Cerebellar cortex (tissue), 1 donor: ENCODE measurements at places on chromosomes 4 and X.

DNA sequence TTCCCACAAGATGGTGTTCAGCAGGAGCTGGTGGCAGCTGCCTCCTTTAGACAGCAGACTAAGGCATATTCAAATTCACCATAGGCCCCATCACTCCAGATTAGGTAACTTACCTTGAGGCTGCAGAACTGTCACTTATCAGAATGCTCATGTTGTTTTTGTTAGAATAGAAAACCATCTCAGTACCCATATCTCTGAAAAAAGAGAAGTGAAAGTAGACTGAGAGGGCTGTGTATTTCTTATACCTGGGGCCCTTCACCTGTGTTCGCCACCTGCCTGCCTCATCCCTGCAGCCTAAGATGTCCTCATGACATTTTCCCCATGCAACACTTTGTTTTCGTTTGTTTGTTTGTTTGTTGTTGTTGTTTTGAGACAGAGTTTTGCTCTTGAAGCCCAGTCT, 32.9 kb upstream of the SPRY1 start:
- DNase-seq = no peak

DNA sequence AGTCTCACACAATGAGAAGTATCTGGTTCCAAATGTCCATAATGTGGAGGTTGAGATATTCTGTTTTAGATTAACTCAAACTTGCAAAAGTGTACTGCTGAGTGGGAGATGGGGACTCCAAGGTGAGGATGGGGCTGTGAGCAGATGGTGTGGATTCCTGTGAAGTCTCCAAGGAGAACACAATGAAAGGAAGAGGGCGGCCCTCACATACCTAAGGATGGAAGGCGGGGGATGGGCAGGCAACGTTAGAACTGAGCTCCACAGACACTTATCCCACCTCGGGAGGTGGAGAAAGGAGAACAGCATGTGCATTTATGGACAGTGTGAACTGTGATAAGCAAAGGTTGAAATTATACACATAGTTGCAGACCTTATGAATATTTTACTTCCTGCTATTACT, 9.9 kb upstream of the SPATA4 start:
- no peak for DNase-seq

DNA sequence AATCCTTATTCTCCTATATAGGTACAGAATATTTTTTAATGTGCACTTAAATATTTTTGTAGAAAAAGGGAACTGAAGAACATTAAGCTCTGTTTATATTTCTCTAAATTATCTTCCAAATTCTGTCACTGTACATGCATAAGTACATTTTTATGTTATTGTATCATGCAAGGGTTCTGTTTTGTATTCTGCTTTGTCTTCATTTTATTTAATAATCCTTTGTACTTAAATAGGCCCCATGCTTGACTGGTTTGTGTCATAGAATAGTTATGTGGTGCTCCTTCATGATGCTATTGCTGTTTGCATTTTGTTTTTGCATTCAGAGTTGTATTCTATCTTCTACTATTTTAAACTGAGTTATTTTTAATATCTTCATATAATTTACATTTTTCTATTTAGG, 111.9 kb upstream of the EDNRA start:
- no peak for DNase-seq

GRCh38 chr4:161428180-161428965, 735.4 kb downstream of the FSTL5 start:
- DNase-seq = no peak

GRCh38 chrX:107168257-107168656, 38.0 kb downstream of the NUP62CL start:
- DNase-seq = no peak

GRCh38 chrX:40546870-40547269, 33.9 kb upstream of the ATP6AP2 start:
- DNase-seq = no peak

- peak; percentile 69 for DNase-seq
Measured at GRCh38 chr4:103076747-103077347, at the start of gene SLC9B2. Gene SLC9B2 (minus strand): TSS chr4:103076761. CDS start chr4:103067550, 9,211 bp downstream.

GRCh38 chr4:9963328-9963727, 58.0 kb downstream of the SLC2A9 start:
- DNase-seq = no peak

GRCh38 chr4:87079967-87080366, 140.5 kb downstream of the KLHL8 start:
- DNase-seq = no peak

DNA sequence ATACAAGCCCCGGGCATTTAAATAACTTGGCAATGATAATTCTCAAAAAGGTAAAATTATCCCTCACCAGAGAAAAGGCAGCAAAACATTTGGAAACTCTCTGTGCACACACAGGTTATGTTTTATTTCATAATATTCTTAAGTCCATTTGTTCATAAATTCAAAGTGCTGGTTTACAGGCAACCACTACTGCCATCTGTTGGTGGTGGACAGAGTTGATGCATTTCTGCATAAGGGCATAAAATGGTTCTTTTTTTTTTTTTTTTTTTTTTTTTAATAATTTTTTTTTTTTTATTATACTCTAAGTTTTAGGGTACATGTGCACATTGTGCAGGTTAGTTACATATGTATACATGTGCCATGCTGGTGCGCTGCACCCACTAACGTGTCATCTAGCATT, 31.5 kb upstream of the IL21 start:
- peak; percentile 15 for DNase-seq

DNA sequence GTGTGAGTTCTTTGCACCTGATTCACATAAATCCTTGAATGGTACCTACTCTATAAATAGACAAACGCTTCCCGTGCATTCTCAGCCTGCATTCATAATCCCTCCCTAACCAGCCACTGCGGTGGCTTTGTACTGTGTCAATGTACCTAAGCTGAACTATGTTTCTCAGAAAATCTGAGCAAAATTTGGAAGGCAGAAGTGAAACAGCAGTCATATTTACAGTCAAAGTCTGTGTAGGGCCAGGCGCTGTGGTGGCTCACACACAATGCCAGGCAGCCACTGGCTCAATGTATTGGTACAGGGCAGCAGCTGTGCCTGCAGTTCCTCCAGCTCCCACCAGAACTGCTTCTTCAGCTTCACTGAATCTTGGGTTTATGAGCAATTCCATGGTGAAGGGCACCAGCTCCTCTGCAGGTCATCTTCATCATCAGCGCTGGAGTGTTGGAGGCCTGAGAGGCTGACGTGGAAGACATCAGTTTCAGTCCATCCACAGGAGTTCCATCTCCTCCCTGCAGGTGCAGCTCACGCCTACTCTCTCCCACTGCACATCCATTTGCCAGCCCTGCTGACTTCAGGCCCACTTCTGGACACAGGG, 32.3 kb upstream of the IRF2 start:
- no peak for DNase-seq

DNA sequence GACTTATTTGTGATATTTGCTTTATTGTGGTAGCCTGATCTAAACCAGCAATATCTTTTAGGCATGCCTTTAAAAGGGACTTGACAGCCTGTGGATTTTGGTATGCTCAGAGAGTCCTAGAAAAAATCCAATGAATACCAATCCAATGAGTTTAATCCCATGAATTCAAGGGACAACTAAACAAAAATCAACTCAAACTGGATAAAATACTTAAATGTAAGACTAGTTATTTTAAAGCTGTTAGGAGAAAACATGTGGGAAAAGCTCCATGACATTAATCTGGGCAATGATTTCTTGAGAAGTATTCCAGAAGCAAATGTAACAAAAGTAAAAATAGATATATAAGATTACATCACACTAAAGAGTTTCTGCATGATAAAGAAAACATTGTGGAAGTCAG, 711.5 kb upstream of the PITX2 start:
- DNase-seq = no peak

DNA sequence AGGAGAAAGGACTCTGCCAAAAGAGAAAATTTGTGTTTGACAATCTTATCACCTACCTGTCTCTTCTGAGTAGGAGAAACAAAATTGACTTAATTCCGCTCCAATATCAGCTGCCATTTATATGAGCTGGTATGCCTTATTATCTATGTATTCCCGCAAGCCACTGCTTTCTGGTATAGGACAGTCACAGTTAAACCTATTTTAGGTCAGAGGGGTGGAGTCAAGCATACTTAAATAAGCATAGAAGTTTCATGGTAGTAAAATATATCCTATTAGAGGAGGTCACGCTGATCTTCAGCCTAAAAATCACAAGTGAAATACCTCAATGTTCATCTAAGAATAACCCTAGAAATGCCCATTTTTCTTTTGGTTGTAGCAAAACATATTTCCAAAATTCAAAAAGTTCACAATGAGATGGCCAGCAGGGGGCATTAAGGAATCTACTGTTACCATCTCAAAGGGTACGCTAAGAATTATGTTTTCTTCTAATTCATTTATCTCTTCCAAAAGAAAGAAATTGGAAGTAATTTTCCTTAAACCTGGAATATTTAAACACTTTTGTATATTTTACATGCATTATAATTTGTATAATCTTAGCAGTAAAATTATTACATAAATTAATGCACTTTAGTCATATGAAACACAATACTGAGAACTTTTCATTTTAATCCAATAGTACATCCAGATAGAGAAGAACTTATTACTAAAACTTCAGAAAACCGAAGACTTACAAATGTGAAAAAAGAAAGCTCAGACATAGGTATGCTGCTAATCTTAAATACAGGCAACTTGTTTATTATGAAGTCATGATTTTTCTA, 10.5 kb downstream of the PPAT start:
- peak; percentile 20 for DNase-seq

DNA sequence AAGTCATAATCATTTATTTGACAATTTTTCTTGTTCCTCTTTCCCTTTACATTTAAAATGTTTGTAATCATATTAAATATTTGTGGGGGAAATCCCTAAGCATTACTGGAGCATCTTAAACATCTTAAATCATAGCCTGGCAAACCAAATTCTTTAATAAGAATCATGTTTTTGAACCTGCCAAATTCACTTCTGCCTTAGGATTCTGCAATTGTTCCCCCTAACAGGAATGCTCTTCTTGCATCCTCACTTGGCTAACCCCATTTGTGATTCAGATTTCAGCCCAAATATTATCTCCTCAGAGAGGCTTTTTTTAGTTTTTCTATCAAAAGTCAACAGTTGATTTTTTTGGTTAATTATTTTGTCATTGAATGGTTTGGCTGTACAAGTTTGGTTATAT, 241.1 kb downstream of the MAPK10 start:
- DNase-seq = no peak

GRCh38 chr4:141376769-141377168, 156.1 kb downstream of the ZNF330 start:
- no peak for DNase-seq

GRCh38 chr4:151801547-151802516, 41.0 kb upstream of the GATB start:
- peak; percentile 44 for DNase-seq

GRCh38 chrX:369563-370101, 17.1 kb downstream of the PPP2R3B start:
- DNase-seq = no peak

DNA sequence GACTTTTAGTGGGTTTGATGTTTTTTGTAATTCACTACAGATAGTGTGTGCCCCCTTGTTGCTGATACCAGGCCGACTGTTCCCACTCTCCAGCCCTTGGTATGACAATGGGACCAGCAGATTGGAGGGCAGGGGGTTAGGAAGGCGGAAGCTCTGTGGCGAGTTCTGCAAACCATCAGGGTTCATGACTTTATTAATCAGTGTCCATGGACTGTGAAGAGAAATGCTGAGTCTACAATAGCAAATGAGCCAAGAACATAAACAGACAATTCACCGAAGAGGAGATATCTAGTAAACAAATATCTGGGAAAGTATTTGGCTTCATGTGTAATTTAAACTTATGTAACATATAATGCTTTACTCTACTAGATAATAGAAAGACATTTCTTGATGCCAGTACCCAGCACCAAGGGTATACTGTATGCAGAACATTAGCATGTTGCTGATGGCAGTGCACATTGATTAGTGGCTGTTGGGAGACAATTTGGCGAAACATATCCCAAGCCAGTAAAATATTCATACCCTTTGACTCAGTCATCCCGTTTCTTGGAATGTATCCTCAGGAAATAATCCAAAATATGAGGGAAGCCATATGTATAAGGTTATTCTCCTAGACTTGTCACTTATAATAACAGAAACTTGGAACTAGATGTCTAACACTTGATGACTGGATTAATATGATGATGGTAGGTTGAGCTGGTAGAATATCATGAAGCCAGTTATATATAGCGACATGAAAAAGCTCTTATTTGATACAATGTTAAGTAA, 169.4 kb downstream of the PTTG2 start:
- no peak for DNase-seq
